ENCODE measurements at places on chromosomes 7 and 10. TPM values are rescaled to one million over a fixed set of nuclear protein-coding genes. Genes with fewer than 3 reads are reported as not detected.

DNA sequence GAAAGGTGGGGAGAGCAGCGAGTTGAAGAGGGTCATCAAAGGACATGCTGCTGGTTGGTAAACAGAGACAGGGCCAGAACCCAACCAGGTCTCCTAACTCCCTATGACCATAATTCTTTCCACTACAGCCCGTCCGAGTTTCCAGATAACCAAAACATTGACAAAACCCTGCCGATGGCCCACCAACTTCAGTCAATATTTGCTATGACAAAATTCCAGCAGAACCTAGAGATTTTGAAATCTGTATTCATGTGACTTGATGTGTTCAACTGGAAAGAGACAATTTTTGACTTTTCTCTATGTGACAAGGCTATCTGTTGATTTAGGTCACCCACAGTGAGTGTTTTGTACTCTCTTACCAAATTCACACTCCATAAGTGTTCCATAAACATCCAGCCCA is 86.7 kb downstream of the NHLRC2 start:
- no peaks in the 10 kb centered on the region for H3K36me3 ChIP-seq
- H3K27ac ChIP-seq, result no peak overlapping the region
- H3K4me1 ChIP-seq, result no peaks in the 10 kb centered on the region
- DNase-seq, result no peak
- H3K4me3 ChIP-seq, result no peak overlapping the region

DNA sequence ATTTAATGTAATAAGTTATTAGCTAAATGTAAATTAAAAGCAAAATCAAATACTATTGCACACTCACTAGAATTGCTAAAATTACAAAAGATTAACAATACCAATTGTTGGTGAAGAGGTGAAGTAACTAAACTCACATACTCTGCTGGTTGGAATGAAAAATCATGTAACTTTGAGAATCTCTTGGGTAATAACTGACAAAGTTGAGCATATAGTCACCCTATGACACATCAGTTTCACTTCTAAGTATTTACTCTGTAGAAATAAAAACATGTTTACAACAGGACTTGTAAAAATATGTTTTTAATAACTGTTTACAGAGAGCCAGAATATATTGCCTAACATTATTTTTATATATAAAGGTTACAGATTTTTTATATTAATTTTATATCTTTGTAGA is 33.6 kb downstream of the CNTNAP2 start:
- no peaks in the 10 kb centered on the region for H3K4me1 ChIP-seq
- DNase-seq, result no peak
- no peaks in the 10 kb centered on the region for H3K27me3 ChIP-seq
- H3K27ac ChIP-seq, result no peak overlapping the region

- H3K27me3 ChIP-seq, result no peaks in the 10 kb centered on the region
- no peak for DNase-seq
- H3K4me3 ChIP-seq, result no peak overlapping the region
- H3K36me3 ChIP-seq, result no peaks in the 10 kb centered on the region
- H3K4me1 ChIP-seq, result no peaks in the 10 kb centered on the region
These were observed 222.2 kb downstream of the DNAJB6 start for GRCh38 chr7:157558875-157559595.

- H3K27me3 ChIP-seq, result no peaks in the 10 kb centered on the region
- H3K27ac ChIP-seq, result no peak overlapping the region
- H3K4me3 ChIP-seq, result no peak overlapping the region
- H3K36me3 ChIP-seq, result no peaks in the 10 kb centered on the region
These were observed 15.8 kb downstream of the ASZ1 start for GRCh38 chr7:117411539-117411938.

- no peak for DNase-seq
- peaks cover 8% of the 10 kb centered on the region for H3K36me3 ChIP-seq
- H3K27ac ChIP-seq, result no peak overlapping the region
These were observed 20.4 kb downstream of the PWWP2B start for GRCh38 chr10:132417257-132417910.

COL28A1 gene
- not detected for total RNA-seq

- peak overlapping the region; percentile 47 for H3K4me3 ChIP-seq
- DNase-seq, result no peak
- peaks cover 11% of the 10 kb centered on the region for H3K4me1 ChIP-seq
- no peaks in the 10 kb centered on the region for H3K27me3 ChIP-seq
- H3K27ac ChIP-seq, result peak overlapping the region; percentile 28
These were observed 147.1 kb downstream of the PHF14 start for GRCh38 chr7:11120675-11121220.

Measured in activated naive CD8-positive, alpha-beta T cell treated with anti-CD3 and anti-CD28 coated beads, Interleukin-2, amount 10 ng/mL, durations not matched to agents 7 days and 5 days (primary cell).